ENCODE measurements at places on chromosomes 5 and 9. TPM values are rescaled to one million over a fixed set of nuclear protein-coding genes. Genes with fewer than 3 reads are reported as not detected.

Gene DRD1
- not detected for total RNA-seq

Gene F2RL1
- 6.4 TPM for total RNA-seq

Gene HAPLN1
- total RNA-seq = 10.2 TPM

Gene IFNA4
- not detected for total RNA-seq

Gene SLC6A19
- not detected for total RNA-seq

Gene SOWAHA
- total RNA-seq = not detected

Gene CLIC3
- total RNA-seq = 10.4 TPM

DNA sequence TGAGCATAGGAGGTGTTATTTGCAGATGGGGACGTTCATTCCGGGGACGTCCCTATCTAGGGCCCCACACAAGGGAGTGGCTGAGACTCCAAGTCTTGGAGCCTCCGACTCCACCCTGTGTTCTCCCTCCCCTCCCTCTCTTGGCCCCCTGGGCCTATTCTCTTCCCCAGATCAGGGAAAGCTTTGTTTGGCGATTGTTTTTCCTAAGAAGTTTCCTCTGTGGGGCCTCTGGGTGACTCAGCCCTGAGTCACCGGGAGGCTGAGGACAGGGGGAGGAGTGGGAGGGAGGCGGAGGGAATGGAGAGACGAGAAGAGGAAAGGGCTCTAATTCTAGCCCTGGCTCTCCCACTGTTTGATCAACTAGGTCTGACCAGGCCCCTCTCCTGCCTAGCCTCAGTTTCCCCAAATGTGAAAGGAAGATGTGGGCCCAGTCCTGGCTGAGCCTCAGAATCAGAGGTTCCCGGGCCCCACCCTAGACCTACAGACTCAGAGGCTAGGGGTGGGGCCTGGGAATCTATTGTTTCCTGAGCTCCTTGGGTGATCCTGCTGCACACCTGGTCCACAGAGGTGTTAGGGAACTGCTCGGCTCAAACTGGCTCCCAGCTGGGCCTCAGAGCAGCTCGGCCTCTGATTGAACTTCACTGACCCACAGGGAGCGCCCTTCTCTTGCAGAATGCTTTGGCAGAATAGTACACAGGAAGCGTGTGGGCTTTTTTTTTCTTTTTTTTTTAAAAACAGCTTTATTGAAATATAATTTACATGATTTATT lies 19.2 kb downstream of the GSN start:
- peak overlapping the region; percentile 79 for H3K4me3 ChIP-seq
- peak; percentile 88 for DNase-seq
- peak overlapping the region; percentile 98 for H3K27ac ChIP-seq
- H3K27me3 ChIP-seq = peaks cover 8% of the 10 kb centered on the region
- H3K4me1 ChIP-seq = peaks cover 77% of the 10 kb centered on the region
- peaks cover 29% of the 10 kb centered on the region for H3K36me3 ChIP-seq

DNA sequence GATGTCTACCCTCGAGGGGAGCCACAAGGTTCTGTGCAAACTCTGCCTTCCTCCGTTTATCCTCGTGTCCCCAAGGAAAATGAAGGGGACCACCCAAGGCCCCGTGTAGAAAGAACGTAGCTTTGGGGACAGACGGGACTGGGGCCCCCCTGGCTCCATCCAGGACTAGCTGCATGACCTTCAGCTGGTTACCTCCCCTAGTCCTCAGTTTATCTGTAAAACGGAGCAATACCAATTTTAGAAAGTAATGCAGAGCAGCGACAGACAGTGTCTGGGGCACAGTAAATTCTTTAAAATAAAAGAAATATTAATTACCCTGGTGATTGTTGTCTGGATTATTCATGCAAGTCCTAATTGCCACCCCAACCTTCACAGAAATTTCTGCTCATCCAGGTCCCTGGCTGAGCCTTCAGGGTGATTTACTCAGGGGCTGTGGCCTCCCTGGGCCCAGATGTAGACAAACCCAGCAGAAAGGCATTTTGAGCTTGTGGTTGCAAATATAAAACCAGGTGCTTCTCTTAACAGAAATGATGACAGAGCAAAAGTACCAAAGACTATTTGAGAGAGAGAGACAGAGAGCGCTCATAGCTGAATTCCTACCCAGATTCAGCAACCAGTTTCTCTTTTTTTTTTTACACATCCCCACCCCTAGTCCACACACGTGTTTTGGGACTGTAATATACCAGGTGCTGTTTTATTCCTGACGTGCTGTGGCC lies 155.1 kb upstream of the SMIM23 start:
- no peaks in the 10 kb centered on the region for H3K36me3 ChIP-seq
- no peaks in the 10 kb centered on the region for H3K4me1 ChIP-seq

GRCh38 chr5:14809369-14810155 lies 62.0 kb downstream of the ANKH start:
- DNase-seq = peak; percentile 92
- peaks cover 2% of the 10 kb centered on the region for H3K27me3 ChIP-seq
- H3K36me3 ChIP-seq = no peaks in the 10 kb centered on the region
- H3K27ac ChIP-seq = peak overlapping the region; percentile 96
- H3K4me1 ChIP-seq = peaks cover 51% of the 10 kb centered on the region

DNA sequence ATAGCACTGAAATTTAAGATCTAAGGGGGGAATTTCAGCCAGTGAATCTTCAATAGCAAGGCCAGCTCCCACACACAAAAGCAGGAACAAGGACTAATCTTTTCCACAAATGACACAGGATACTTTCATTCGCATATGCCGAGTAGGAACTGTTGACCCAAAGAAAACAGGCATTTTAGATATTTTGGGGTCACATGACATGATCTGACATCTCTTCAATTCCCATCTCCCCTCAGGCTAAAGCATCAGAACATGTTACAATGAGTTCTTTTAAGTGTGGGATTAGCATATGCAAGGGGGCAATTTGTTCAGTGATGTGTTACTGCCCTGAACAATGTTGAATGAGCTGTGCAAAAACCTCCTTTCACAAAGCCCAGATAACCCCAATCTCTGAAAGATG lies 68.2 kb downstream of the TLE1 start:
- H3K4me1 ChIP-seq = peaks cover 21% of the 10 kb centered on the region
- peaks cover 6% of the 10 kb centered on the region for H3K27me3 ChIP-seq
- H3K36me3 ChIP-seq = peaks cover 7% of the 10 kb centered on the region
- no peak overlapping the region for H3K4me3 ChIP-seq
- H3K27ac ChIP-seq = no peak overlapping the region

GRCh38 chr9:126301985-126302603 lies 24.5 kb upstream of the MVB12B start:
- peak; percentile 55 for DNase-seq
- no peaks in the 10 kb centered on the region for H3K36me3 ChIP-seq
- no peak overlapping the region for H3K4me3 ChIP-seq

GRCh38 chr5:141517880-141518617 lies 29.2 kb downstream of the PCDHGC5 start:
- DNase-seq = peak; percentile 75
- peak overlapping the region; percentile 96 for H3K27ac ChIP-seq
- peak overlapping the region; percentile 67 for H3K4me3 ChIP-seq
- H3K4me1 ChIP-seq = peaks cover 100% of the 10 kb centered on the region

GRCh38 chr5:133222040-133222439 lies 170.2 kb downstream of the HSPA4 start:
- DNase-seq = no peak
- H3K4me1 ChIP-seq = peaks cover 5% of the 10 kb centered on the region
- H3K27me3 ChIP-seq = peaks cover 38% of the 10 kb centered on the region
- no peaks in the 10 kb centered on the region for H3K36me3 ChIP-seq
- no peak overlapping the region for H3K4me3 ChIP-seq
- no peak overlapping the region for H3K27ac ChIP-seq

- no peaks in the 10 kb centered on the region for H3K4me1 ChIP-seq
- no peak for DNase-seq
- no peaks in the 10 kb centered on the region for H3K36me3 ChIP-seq
Measured at GRCh38 chr9:113705306-113705927, 170.7 kb upstream of the ZNF618 start.

GRCh38 chr5:167821669-167822068 lies 469.8 kb upstream of the WWC1 start:
- DNase-seq = no peak
- peaks cover 40% of the 10 kb centered on the region for H3K27me3 ChIP-seq
- H3K4me1 ChIP-seq = peaks cover 5% of the 10 kb centered on the region
- no peaks in the 10 kb centered on the region for H3K36me3 ChIP-seq
- H3K4me3 ChIP-seq = no peak overlapping the region
- no peak overlapping the region for H3K27ac ChIP-seq

- no peak overlapping the region for H3K4me3 ChIP-seq
- no peaks in the 10 kb centered on the region for H3K36me3 ChIP-seq
- H3K27ac ChIP-seq = no peak overlapping the region
- peaks cover 18% of the 10 kb centered on the region for H3K4me1 ChIP-seq
Measured at GRCh38 chr9:33445389-33446239, 1.8 kb downstream of the AQP3 start.

DNA sequence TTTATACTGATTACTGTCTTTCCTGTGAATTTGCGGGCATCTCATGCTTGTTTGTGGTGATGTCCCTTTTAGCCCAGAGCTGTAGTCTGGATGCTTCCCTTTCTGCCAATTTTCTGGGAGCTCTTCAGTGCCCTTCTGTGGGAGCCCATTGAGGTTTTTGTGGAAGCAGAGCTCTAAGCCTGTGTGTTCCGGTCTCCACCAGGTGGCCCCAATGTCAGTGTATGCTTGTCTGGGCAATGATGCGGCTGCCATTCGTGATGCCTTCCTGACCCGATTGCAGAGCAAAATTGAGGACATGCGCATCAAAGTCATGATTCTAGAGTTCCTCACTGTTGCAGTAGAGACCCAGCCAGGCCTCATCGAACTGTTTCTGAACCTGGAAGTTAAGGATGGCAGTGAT lies 35.1 kb downstream of the SH3GLB2 start:
- H3K4me1 ChIP-seq = peaks cover 4% of the 10 kb centered on the region
- H3K4me3 ChIP-seq = no peak overlapping the region
- no peak for DNase-seq
- peaks cover 1% of the 10 kb centered on the region for H3K27me3 ChIP-seq
- peaks cover 45% of the 10 kb centered on the region for H3K36me3 ChIP-seq

- peaks cover 24% of the 10 kb centered on the region for H3K4me1 ChIP-seq
- H3K36me3 ChIP-seq = no peaks in the 10 kb centered on the region
- no peak overlapping the region for H3K4me3 ChIP-seq
- DNase-seq = no peak
- H3K27ac ChIP-seq = no peak overlapping the region
- H3K27me3 ChIP-seq = peaks cover 16% of the 10 kb centered on the region
Measured at GRCh38 chr5:54440456-54440893, 15.0 kb upstream of the HSPB3 start.

- H3K4me3 ChIP-seq = no peak overlapping the region
- H3K27me3 ChIP-seq = no peaks in the 10 kb centered on the region
- H3K4me1 ChIP-seq = peaks cover 21% of the 10 kb centered on the region
- peaks cover 7% of the 10 kb centered on the region for H3K36me3 ChIP-seq
- no peak overlapping the region for H3K27ac ChIP-seq
- no peak for DNase-seq
Measured at GRCh38 chr5:95976606-95977005, 15.0 kb upstream of the ELL2 start.

- H3K27me3 ChIP-seq = peaks cover 2% of the 10 kb centered on the region
- DNase-seq = no peak
- no peak overlapping the region for H3K4me3 ChIP-seq
- no peak overlapping the region for H3K27ac ChIP-seq
Measured at GRCh38 chr9:133774799-133775198, 36.6 kb upstream of the SARDH start.

- no peak overlapping the region for H3K27ac ChIP-seq
- no peaks in the 10 kb centered on the region for H3K4me1 ChIP-seq
- H3K4me3 ChIP-seq = no peak overlapping the region
- no peak for DNase-seq
Measured at GRCh38 chr5:106578736-106579135, 1092.0 kb downstream of the EFNA5 start.

DNA sequence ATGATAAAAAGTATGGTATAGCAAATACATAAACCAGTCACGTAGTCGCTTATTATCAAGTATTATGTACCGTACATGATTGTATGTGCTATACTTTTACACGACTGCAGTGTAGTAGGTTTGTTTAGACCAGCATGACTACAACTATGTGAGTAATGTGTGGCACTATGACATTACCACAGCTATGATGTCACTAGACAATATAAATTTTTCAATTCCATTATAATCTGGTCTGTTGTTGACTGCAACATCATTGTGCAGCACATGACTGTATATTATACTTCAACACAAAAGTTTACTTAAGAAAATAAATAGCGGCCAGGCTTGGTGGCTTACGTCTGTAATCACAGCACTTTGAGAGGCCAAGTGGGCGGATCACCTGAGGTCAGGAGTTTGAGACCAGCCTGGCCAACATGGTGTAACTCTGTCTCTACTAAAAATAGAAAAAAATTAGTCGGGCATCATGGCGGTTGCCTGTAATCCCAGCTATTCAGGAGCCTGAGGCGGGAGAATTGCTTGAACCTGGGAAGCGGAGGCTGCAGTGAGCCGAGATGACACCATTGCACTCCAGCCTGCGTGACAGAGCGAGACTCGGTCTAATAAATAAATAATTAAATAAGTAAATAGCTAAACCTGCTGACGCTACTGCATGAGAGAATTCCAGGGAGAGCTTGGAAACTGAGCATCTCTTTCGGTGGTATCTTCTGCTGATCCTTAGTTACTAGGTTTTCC lies 24.6 kb upstream of the JADE2 start:
- H3K27ac ChIP-seq = no peak overlapping the region
- no peak overlapping the region for H3K4me3 ChIP-seq
- no peaks in the 10 kb centered on the region for H3K27me3 ChIP-seq
- DNase-seq = no peak

- no peak overlapping the region for H3K4me3 ChIP-seq
- no peak overlapping the region for H3K27ac ChIP-seq
Measured at GRCh38 chr9:92482805-92483204, 499 bp upstream of the ASPN start.
